ENCODE measurements at places on chromosomes 1 and 21. TPM values are rescaled to one million over a fixed set of nuclear protein-coding genes. Genes with fewer than 3 reads are reported as not detected.

DNA sequence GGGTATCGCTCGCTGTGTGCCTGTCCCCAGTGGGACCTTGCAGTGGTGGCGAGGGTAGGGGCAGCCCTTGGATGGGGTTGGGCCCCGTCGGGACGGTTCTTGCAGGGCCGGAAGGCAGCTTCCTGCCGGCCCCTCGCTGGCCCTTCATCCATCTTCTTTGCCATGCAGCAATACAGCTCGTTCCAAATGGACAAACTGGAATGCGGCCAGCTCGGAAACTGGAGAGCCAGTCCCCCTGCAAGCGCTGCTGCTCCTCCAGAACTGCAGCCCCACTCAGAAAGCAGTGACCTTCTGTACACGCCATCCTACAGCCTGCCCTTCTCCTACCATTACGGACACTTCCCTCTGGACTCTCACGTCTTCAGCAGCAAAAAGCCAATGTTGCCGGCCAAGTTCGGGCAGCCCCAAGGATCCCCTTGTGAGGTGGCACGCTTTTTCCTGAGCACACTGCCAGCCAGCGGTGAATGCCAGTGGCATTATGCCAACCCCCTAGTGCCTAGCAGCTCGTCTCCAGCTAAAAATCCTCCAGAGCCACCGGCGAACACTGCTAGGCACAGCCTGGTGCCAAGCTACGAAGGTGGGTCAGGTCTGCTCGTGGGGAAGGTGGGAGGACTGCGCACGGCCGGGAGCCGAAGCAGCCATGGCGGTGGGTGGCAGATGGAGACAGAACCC, 45.8 kb downstream of the SIM2 start:
- no peak for DNase-seq
- no peaks in the 10 kb centered on the region for H3K36me3 ChIP-seq

DNA sequence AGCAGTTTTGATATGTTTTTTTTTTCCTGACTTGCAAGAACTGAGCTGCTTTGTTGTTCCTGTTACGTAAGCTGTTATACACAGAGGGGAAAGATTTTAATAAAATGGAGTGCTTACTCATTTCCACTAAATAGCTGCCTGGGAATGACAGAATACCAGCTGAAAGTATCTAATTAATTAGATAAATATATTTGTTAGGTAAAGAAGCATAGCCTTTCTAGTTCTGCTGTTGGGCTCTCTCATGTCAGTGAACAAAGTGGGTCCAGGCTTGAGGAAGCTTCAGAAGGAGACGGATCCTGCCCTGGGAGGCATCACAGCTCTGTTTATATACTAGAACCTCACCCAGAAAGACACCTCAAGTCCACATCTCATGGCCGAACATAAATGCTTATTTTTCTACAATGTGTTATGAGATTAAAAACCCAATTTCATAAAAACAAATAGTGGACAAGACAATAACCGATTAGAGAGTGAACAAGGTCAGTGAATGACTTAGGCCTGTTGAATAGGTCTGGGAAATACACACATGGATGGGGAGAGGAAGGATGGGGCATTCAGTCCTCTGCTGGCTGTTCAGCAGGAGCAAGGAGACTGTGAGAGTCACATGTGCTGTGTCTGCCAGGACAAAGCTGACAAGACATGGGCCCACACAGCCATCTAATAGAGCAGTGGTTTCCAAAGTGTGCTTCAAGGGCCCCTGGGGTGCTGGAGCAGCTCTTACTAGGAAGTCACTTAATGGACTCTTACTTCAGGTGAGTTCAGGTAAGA, 20.6 kb downstream of the TRAF5 start:
- H3K27me3 ChIP-seq = no peaks in the 10 kb centered on the region
- DNase-seq = no peak
- no peak overlapping the region for H3K27ac ChIP-seq
- no peak overlapping the region for H3K4me3 ChIP-seq
- H3K4me1 ChIP-seq = peaks cover 50% of the 10 kb centered on the region
- peaks cover 15% of the 10 kb centered on the region for H3K36me3 ChIP-seq

DNA sequence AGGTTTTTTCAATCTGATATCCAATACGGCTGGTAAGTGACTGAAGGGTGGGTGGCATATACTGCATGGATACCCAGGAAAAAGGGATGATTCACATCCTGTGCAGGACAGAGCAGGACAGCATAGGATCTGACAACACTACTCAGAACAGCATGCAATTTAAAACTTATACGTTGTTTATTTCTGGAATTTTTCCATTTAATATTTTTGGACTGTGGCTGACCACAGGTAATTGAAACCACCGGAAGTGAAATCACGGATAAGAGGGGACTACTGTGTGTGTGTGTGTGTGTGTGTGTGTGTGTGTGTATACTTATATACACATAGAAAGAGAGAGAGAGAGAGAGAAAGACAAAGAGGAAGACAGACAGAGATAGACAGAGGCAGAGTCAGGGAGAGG, 23.0 kb downstream of the ERICH3 start:
- H3K4me3 ChIP-seq = no peak overlapping the region
- H3K27ac ChIP-seq = no peak overlapping the region
- no peaks in the 10 kb centered on the region for H3K36me3 ChIP-seq

DNA sequence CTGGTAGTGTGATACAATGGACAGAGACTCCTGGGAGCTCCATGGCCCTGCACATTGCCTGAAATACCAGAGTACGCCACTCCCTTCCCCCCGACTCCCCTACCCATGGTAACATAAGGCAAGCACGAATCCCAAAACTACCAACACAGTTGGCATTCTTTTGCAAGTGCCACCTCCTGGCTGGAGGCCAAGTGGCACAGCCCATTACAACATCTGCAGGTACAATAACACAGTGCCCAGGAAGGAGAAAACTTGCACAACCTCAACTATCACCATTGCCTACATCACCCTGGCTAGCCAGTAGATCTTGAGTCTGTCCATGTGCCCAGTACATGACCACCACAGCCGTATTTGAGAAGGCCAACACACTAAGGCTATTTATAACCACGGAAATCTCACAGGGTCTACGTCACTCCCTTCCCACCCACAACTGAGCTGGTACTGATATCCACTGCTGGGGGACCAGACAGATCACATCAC, 11.7 kb downstream of the ADAMTS1 start:
- H3K4me1 ChIP-seq = no peaks in the 10 kb centered on the region
- no peak overlapping the region for H3K4me3 ChIP-seq
- H3K27ac ChIP-seq = no peak overlapping the region
- no peaks in the 10 kb centered on the region for H3K27me3 ChIP-seq

DNA sequence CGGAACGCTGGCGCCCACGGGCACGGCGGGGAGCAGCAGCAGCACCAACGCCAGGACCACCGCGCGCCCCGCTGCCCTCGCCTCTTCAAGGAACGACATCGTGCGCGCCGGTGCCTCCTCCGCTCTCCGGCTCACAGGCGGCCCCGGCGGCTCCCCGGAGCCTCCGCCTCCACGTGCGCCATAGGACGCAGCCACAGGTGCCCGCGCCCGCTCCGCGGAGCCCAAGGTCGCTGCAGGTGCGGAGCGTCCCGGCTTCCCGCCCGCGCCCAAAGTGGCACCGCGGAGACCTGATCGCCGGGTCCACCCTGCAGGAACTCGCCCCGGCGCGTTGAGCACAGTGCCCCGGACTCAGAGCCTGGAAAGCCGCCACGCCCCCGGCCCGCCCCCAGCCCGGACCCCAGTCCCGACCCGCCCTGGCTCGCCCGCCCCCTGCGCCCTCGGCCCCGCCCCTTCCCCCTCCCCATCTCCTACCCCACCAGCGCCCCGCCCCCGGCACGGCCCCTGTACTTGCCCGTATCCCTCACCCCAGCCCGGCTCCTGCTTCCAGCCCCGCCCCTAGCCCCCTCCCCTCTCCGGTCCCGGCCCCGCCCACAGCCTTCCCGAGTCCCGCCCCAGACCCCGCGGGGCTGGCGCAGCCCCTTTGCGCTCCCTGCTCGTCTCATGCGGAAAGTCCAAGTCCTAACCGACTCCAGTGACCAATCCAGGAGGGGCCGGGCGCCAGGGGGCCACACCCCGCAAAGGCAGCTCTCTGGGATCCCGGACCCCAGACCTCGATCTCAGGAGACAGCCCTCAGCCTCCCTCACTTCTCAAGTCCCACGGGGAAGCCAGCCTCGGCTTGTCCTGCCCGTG, at the start of gene MEGF6:
Gene MEGF6 (minus strand): TSS at position 339 of the 850 bp plus-strand sequence. CDS start 240 bp downstream, at position 99.
- H3K27me3 ChIP-seq = no peaks in the 10 kb centered on the region
- no peak for DNase-seq
- no peaks in the 10 kb centered on the region for H3K36me3 ChIP-seq

GRCh38 chr1:228198977-228199590, 8.8 kb upstream of the OBSCN start:
- no peaks in the 10 kb centered on the region for H3K4me1 ChIP-seq
- DNase-seq = no peak
- no peaks in the 10 kb centered on the region for H3K27me3 ChIP-seq
- no peak overlapping the region for H3K4me3 ChIP-seq

CSF3R gene
- total RNA-seq = 3.6 TPM

RPS8 gene
- 1,739 TPM for total RNA-seq

DNA sequence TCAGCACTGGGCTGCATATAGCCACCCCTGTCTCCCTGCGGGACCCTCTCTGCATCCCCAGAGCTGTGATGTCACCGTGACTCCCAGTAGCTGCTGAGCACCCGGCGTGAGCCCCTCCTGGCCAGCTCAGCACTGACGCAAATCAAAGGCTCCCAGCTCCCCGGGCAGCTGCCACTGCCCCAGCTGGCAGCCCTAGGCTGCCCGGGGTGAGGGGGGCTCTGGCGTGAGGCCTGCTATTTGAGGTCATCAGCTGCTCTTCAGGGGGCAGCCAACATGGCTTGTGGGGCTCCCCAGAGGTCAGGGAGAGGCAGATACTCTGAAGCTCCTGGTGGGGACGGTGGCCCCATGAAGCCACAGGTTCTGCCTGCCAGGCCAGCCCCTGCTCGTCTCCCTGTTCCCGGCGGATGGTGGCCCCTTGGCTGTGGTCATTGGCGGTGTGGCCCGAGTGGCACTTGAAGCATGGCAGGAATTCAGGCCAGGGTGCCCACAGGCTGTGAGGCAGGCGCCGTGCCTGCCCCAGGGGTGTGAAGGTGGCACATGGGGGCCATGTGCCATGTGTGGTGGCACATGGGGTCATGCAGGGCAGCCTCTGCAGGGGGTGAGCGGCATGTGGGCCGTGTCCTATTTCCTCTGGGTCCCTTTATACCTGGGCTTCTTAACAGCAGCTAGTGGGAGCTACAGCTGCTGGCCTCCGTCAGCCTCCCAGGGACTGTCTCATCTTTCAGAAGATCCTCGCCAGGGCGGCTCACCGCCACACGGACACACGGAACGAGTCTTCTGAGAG, 85.4 kb downstream of the SIK1 start:
- no peak overlapping the region for H3K4me3 ChIP-seq
- H3K27me3 ChIP-seq = no peaks in the 10 kb centered on the region
- no peaks in the 10 kb centered on the region for H3K36me3 ChIP-seq
- no peaks in the 10 kb centered on the region for H3K4me1 ChIP-seq
- no peak for DNase-seq
- H3K27ac ChIP-seq = no peak overlapping the region

GRCh38 chr1:15678578-15678977, 5.5 kb upstream of the PLEKHM2 start:
- no peak overlapping the region for H3K27ac ChIP-seq
- H3K36me3 ChIP-seq = no peaks in the 10 kb centered on the region
- no peak overlapping the region for H3K4me3 ChIP-seq
- H3K4me1 ChIP-seq = peaks cover 2% of the 10 kb centered on the region

- H3K4me1 ChIP-seq = peaks cover 6% of the 10 kb centered on the region
- H3K36me3 ChIP-seq = no peaks in the 10 kb centered on the region
- no peak overlapping the region for H3K27ac ChIP-seq
- no peak overlapping the region for H3K4me3 ChIP-seq
Observed at GRCh38 chr1:39178541-39179431, 25.7 kb upstream of the MACF1 start.

AADACL4 gene
- not detected for total RNA-seq

DNA sequence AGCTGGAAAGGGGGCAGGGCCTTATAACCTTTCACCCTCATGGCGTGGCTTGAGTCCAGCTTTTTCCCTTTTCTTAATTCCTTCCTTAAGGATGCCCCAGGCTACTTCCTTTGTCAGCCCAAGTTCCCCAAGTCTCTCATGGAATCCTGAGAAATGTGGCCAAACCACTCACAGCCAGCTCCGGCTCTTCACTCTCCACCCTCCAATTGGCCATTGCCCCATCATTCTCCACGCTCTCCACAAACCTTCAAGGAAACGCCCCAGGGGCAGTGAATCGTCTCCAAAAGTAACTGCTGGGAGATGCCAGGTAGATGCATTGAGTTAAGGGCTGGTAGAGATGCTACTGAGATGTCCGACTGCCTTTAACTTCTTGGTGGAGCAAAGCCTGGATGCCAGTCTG, 113.5 kb upstream of the CD34 start:
- no peak overlapping the region for H3K27ac ChIP-seq
- no peaks in the 10 kb centered on the region for H3K4me1 ChIP-seq
- no peaks in the 10 kb centered on the region for H3K36me3 ChIP-seq
- no peak overlapping the region for H3K4me3 ChIP-seq

MARCKSL1 gene
- 27.5 TPM for total RNA-seq

DNA sequence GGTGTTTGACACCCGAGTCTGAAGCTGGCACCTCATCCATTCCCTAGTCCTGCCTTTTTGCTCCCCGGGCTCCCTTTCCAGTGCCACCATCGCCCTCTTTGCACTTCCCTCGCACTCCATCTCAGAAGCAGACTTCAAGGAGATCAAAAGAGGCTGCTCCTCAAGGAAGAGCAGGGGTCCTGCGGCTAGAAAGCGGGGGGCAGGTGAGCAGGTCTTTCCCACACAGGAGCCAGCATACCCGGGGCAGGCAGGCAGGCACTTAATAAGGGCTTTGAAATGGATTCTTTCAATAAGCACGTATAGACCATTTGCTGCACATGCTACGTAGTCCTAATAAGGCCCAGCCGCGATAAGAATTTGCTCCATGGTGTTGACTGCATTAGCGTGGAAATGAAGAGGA, 125.9 kb upstream of the PROX1 start:
- H3K4me1 ChIP-seq = no peaks in the 10 kb centered on the region
- H3K27ac ChIP-seq = no peak overlapping the region
- DNase-seq = no peak
- H3K36me3 ChIP-seq = no peaks in the 10 kb centered on the region
- no peak overlapping the region for H3K4me3 ChIP-seq

DNA sequence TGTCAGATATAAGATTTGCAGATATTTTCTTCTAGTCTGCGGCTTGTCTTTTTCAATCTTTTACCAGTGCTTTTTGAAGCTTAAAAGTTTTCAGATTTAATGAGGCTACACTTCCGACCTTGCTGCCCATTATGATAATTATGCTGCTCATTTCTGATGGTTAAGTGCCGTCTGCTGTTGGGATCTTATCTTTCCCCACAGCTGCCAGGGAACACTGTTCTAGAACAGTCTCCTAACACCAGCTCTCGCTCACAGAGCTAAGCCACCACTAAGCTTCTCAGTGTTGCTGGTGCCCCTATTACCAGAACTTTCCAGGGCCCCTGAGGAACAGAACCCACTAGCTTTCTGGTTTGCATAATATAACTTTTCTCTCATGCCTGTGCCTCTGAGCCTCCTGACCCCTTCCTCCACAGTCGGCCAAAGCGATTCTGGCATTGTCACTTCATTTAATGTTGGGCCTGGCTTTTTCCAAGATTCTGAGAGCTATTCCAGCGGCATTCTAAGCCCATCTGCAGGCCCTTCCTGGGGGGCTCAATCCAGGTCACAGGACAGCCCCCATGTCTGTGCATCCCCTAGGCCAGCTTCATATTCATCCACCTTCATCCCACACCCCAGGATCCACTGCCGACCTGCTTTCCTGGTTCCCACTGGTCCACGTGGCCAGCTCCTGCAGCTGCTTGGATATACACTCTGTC, 237.0 kb downstream of the PTPRU start:
- H3K4me3 ChIP-seq = no peak overlapping the region
- DNase-seq = no peak
- no peak overlapping the region for H3K27ac ChIP-seq
- H3K27me3 ChIP-seq = peaks cover 8% of the 10 kb centered on the region

GRCh38 chr1:162633081-162633762, 958 bp downstream of the DDR2 start:
- peaks cover 2% of the 10 kb centered on the region for H3K27me3 ChIP-seq
- H3K4me1 ChIP-seq = no peaks in the 10 kb centered on the region
- no peak overlapping the region for H3K27ac ChIP-seq
- H3K36me3 ChIP-seq = no peaks in the 10 kb centered on the region
- no peak for DNase-seq

Data from CD4-positive, CD25-positive, alpha-beta regulatory T cell (primary cell).